IgD-negative memory B cell (primary cell): ENCODE measurements at places on chromosomes 2 and 18. TPM values are rescaled to one million over a fixed set of nuclear protein-coding genes. Genes with fewer than 3 reads are reported as not detected.

Gene FSHR
- polyA plus RNA-seq = not detected

Gene NEMP2
- polyA plus RNA-seq = 5.5 TPM

Gene IL36A
- polyA plus RNA-seq = not detected

Gene TACR1
- polyA plus RNA-seq = not detected
